Esophagus muscularis mucosa (tissue), 4 donors: ENCODE measurements at places on chromosomes 7 and 10.

DNA sequence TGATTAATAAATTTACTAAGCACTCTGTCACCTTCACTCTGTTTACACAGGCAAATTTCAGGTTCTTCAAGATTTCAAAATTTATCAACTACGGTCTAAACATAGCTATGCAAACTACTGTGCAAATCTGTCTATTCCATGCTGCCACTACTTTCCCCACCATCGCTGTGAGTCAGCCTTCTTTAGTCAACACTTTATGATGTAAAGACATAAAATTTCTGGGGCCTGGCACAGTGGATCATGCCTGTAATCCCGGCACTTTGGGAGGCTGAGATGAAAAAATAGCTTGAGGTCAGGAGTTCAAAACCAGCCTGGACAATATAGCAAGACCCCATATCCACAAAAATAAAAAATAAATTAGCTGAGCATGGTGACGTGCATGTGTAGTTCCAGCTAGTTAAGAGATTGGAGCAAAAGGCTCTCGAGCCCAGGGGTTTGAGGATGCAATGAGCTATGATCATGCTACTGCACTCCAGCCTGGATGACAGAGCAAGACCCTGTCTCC, 42.6 kb downstream of the CNOT4 start:
- no peak for DNase-seq

GRCh38 chr7:128075242-128076095, 44.2 kb upstream of the LRRC4 start:
- no peak for DNase-seq

DNA sequence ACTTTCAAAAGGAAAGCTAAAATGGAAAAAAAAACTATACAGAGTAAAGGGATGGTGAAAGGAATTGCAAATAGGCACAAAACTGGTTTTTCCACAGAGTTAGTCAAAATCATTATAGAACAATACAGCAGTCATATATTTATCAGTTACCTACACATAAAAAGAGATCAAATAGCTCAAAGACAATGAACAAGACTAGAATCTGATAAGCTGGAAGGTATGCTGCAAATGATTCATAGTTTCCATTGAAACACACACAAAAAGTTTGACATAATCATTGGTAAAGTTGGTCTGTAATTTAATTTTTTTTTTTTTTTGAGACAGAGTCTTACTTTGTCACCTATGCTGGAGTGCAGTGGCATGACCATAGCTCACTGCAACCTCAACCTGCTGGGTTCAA, 92.4 kb upstream of the SGCE start:
- DNase-seq: no peak

DNA sequence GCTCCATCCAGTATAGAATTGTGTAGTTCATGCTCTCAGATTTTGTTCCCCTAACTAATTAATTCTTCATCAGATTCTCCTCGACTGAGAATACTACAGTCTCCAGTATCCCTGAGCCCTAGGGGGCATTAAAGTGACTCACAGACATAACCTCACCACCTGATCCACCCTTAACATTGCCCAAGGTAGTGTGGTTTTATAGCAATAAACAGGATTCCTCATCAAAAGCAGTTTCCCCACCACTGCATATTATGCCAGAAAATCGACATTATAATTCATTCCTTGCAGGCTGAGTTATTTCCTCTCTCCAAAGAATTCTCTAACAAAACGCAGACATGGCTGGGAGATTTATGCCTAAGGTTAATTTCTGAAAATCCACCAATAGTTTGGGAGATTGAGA, 1402.5 kb upstream of the CELF2 start:
- no peak for DNase-seq

DNA sequence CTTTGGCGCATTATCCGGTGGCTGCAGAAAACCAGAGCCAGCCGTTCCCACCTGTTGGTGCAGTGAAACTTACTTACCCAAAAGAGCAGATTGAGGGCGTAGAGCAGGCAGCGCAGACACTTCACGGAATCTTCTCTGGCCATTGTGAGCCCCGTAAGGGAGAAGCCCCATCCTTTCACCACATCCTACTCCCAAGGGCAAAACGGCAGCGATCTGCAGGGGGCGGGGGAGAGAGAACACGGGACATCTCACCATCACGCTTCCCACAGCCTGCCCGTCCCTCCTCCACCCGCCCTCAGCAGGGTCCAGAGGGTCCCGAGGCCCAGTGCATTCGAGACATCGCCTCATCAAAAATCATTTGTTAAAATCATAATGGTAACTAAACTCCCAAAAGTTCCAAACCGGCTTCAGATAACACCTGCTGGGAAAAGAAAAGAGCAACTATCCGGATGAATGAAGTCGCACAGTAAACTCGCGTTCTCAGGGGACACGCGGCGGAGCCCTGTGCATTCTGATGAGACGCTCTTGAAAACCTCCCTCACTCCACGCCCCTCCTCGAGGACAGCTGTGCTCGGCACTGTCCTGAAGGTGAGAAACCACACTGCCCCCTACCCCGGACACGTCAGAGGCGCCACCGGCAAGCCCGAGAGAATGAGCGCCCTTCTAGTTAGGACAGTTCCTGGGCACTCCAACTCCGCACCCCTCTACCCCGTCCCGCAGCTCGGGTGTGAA, 1.2 kb downstream of the TSPAN12 start:
- no peak for DNase-seq
